ENCODE measurements at places on chromosomes 7 and 10. TPM values are rescaled to one million over a fixed set of nuclear protein-coding genes. Genes with fewer than 3 reads are reported as not detected.
A peak's percentile ranks its signal among the peaks of the same experiment; 100 is the strongest.

- no peak for DNase-seq
These were observed 102.0 kb upstream of the ARMC3 start for GRCh38 chr10:22825841-22826240.

DNA sequence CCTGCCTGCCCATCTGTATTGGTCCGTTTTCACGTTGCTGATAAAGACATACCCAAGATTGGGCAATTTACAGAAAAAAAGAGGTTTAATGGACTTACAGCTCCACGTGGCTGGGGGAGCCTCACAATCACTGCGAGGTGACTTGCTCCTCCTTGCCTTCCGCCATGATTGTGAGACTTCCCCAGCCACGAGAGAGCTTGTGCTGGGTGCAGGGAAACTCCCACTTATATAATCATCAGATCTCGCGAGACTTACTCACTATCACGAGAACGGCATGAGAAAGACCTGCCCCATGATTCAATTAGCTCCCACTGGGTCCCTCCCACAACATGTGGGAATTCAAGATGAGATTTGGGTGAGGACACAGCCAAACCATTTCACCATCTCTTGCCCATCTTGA, 111.8 kb downstream of the MYL10 start:
- DNase-seq = no peak

DNA sequence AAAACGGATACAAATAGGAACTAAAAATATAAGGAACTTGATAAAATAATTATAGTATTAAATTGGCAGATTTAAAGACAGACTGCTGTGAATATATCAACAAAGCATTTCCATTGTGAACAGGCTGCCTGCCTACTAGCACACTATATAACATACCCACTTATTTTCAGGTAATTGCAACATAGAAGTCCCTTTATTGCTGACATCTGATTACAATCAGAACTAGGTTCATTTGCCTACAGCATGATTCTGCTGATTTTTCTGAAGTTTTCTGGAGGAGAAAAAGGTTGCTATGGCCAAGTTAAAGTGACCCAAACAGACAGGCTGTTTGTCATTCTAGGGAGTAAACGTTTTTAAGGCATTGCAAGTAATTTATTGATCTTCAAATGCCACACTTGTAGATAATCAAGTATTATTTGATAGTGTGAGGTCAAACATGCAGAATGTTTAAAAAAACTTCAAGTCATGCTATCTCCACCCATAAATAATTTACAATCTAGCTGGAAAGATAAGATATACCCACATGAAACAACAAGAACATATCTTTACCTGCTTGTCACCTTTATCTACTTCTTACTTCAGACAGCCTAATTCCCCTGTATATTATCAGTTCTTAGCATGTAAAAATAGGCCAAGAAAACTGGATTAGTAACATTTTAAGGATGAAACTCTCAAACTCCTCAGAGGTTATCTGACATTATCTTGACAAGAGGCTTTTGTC, 40.5 kb downstream of the MTPN start:
- no peak for DNase-seq

- DNase-seq = no peak
These were observed 76.5 kb upstream of the PPP1R3C start for GRCh38 chr10:91709394-91709798.

DNA sequence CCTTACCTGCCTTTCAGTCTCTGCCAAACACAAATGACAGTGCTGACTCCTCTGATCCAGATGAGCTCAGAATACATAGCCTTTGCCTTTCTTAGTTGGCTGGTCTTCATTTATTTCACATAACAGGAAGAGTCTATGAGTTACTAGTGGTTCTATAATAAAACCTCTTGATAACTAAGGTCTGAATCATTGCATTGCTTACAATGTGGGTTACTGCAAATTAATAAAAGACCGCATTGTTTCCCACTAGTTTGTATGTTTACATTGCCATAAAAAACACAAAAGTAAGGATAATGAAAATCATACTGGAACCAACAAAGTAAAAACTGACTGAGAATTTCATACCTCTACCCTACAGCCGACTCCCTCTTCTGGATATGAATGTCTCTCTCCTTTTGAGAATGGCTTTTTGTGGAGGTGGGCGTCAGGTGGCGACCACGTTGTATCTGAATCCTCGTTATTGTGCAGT, 62.0 kb upstream of the AKR1E2 start:
- DNase-seq = no peak

- DNase-seq = peak; percentile 6
These were observed 42.5 kb upstream of the LRGUK start for GRCh38 chr7:134084488-134085144.

GRCh38 chr10:52215745-52216361, 98.2 kb upstream of the DKK1 start:
- DNase-seq = no peak

GRCh38 chr7:112759905-112760304, 30.3 kb downstream of the TMEM168 start:
- DNase-seq = no peak

GRCh38 chr7:5234852-5235831, 45.1 kb downstream of the WIPI2 start:
- DNase-seq = no peak

DNA sequence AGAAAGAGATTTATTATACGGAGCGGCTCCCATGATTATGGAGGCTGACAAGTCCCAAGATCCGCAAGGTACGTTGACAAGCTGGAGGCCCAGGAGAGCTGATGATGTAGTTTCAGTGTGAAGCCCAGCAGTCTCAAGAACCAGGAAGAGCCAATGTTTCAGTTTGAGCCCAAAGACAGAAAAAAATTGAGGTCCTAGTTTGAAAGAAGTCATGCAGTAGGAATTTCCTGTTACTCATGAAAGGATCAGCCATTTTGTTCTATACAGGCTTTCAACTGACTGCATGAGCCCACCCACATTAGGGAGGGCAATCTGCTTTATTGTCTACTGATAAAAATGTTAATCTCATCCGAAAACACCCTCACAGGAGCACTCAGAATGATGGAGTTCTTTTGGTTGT, 51.5 kb downstream of the CCDC71L start:
- DNase-seq = no peak

GRCh38 chr10:58836991-58837575, 324.4 kb downstream of the BICC1 start:
- DNase-seq = no peak

DNA sequence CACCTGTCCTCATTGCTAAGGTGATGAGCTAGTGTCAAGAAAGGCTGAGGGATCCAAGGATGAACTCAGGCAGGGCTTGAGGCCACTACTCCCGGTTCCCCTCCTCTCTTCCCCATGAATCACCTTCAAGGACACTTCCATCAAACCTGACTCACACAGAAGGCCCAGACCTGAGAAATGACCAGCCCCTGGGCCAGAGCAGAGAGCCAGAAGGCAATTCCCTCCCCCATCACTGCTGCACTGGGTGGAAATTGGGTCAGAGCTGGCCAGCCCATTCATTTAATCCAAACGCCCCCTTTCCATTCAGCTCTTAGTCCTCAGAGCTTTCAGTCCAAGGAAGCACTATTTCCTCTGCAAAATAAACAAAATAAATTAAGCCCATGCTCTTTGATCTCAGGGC, 182.0 kb downstream of the KCNMA1 start:
- DNase-seq = no peak

- DNase-seq = no peak
These were observed 133.5 kb downstream of the MTPAP start for GRCh38 chr10:30215623-30216022.

- DNase-seq = no peak
These were observed 79.3 kb upstream of the ST8SIA6 start for GRCh38 chr10:17533731-17534130.

GRCh38 chr7:28595801-28596200, 183.5 kb downstream of the CREB5 start:
- DNase-seq = no peak

- no peak for DNase-seq
These were observed 47.3 kb downstream of the PIP4K2A start for GRCh38 chr10:22667093-22667480.

DNA sequence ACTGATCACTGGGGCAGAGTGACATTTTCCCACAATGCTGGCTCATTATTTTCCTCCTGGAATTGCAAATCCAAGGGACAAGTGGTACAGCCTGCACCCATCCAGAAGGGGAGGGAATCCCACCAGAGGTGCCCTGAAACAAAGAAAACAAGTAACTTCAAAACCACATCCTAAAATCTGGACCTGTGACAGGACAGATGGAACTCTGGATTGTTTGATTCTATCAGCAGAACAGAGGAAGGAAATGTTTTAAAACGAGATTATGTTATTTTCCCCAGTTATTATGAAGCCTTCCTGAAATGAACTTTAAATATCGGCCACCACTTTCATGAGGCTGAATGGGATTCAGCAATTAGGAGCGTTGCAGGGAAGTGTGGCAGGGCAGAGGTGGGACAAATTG, 62.2 kb upstream of the ECHDC3 start:
- DNase-seq = no peak

GRCh38 chr7:82742163-82742562, 298.6 kb upstream of the CACNA2D1 start:
- DNase-seq = no peak

- DNase-seq = no peak
These were observed 1334.9 kb upstream of the CELF2 start for GRCh38 chr10:9682802-9683201.

- no peak for DNase-seq
These were observed 1.3 kb downstream of the NFE2L3 start for GRCh38 chr7:26153241-26153822.

- no peak for DNase-seq
These were observed 135.8 kb downstream of the CNNM2 start for GRCh38 chr10:103053659-103054581.

DNA sequence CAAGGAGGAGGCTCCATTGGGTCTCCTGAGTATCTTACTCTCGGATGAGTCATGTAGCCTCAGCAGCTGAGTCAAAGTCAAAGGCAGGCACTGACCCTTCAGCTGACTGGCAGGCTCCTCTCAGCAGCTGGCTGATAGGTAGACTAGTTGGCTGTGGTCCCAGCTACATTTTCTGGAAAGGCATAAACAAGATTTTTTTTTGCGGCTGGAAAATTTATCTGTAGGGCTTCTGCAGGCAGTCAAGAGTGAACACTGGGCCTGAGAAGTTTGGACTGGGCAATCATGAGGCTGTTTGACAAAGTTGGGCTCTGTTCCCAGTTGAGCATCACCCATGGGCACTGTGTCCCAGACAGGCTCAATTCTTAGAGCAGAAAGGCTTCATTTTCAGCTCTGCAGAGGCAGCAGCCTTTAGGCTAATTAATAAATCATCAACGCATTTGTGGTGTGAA, 796.2 kb downstream of the CCSER2 start:
- DNase-seq = no peak

GRCh38 chr7:22110227-22110839, 164.6 kb upstream of the CDCA7L start:
- DNase-seq = no peak

GRCh38 chr10:57809961-57810360, 457.7 kb downstream of the IPMK start:
- DNase-seq = no peak

DNA sequence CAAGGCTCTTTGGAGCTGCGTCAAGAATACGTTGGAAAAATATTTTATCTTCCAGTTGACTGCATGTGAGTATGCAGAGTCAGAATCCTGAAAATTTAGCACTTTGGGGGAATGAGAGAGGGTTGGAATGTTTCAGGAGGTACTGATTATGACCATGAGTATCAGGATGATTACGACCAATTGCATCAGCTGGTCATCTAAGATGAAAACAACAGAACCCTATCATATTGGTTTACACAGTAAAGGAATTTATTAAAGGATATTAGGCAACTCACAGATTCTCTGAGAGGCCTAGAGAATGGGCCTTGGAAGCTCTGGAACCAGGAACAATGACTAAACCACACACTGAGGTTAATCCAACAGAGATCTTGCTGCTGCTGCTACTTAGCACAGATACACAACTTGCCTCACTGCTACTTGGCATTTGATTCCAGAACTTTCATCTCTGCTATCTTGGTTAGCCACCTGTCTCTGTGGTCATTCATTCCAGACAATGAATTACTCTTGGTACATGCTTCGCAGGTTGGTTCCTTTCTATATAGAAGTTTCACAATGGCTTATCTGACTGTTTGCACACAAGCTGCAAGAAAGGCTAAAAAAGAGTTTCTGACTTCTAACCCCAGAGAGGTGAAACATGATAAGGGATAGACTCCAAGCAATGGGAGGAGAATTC, 68.0 kb upstream of the CTTNBP2 start:
- no peak for DNase-seq

- DNase-seq = no peak
These were observed 49.2 kb downstream of the MKX start for GRCh38 chr10:27696466-27696865.

The HMX3 gene
- not detected for total RNA-seq

The ANKRD30A gene
- 3.5 TPM for total RNA-seq

The TRIL gene
- total RNA-seq = 3.7 TPM

The MEIG1 gene
- not detected for total RNA-seq

The LRRC18 gene
- not detected for total RNA-seq

The NDUFA5 gene
- total RNA-seq = 48.9 TPM

The ODAD2 gene
- 0.22 TPM for total RNA-seq

The PLAC9 gene
- total RNA-seq = 94.2 TPM

The AGAP3 gene
- 86.8 TPM for total RNA-seq

The STAMBPL1 gene
- 5.1 TPM for total RNA-seq

The EGR2 gene
- 21.1 TPM for total RNA-seq

The NXPH1 gene
- not detected for total RNA-seq

The AEBP1 gene
- total RNA-seq = 267 TPM

Measured in mesenteric fat pad (tissue), 1 donor.